ENCODE measurements at places on chromosomes 12 and 14. TPM values are rescaled to one million over a fixed set of nuclear protein-coding genes. Genes with fewer than 3 reads are reported as not detected.

Gene DPPA3
- total RNA-seq = not detected

DNA sequence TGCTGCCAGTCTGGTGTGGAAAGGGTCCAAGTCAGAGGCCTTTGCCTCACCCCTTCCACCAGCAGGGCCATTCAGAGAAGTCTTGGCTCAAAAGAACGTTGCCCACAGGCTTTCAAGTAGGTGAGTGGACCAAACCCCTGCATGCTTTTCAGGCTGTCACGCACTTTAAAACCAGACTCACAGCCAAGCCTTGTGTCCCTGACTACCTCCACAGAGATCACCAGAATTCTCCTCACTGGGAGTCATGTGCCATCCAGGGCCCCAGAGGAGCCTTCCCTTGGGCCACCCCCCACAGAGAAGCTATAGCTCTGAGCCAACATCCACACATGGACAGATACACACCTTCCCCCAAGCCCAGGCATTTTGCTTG lies 283.1 kb downstream of the DPF3 start:
- no peak for DNase-seq

- no peak for DNase-seq
Measured at GRCh38 chr12:113794774-113795173, 171.4 kb downstream of the RBM19 start.

- DNase-seq = peak; percentile 73
Measured at GRCh38 chr12:122079532-122080081, 1.1 kb downstream of the MLXIP start.

Gene KRT80
- total RNA-seq = not detected

DNA sequence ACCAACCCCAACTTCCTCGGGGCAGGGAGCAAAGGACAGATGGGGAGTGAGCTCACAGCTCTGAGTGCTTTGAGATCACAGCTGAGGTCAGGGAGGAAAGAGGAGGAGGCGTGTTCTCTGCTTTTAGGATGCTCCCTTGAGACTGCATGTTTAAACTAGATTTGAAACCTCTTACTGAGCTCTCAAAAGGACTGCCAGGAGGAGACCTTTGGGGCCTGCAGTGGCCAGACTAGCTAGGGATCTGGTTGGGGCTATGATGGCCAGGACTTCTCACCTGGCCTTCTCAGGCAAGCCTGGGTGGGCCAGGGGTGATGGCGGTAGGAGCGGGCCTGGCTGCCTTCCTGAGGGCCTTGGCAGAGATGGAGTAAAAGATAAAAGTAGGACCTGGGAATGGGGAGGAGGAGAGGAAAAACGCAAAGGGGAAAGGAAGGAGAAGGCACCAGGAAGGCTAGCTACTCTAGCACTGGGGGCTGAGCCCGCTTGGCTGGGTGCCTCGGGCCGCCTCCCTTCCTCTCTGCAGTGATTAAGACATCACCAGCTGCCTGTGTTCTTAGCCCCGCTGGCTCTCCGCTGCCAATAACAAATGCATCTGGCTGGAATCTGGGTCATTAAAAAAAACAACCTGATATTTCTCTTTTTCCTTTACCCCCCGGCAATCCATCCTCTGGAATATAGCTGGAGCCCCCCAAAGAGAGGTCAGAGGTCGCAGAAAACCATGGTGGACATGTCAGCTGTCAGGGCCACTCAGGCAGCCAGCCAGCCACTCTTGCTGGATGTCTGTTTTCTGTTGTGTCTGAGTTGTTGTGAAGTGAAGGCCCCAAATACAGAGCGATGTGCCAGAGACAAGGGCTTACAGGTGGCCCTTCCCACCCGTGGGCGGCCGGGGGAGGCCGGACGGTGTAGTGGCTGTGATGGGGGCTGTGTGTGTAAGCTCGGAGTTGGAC lies 141.3 kb downstream of the TSPAN9 start:
- DNase-seq = peak; percentile 93

Gene ACSM4
- total RNA-seq = not detected
